ENCODE measurements at places on chromosomes 7 and 10.

GRCh38 chr7:95304990-95305389 lies 19.3 kb downstream of the PON1 start:
- DNase-seq: no peak

GRCh38 chr7:139915864-139916716 lies 87.0 kb downstream of the TBXAS1 start:
- DNase-seq: no peak

GRCh38 chr7:96303686-96304443 lies 18.0 kb downstream of the SLC25A13 start:
- no peak for DNase-seq

DNA sequence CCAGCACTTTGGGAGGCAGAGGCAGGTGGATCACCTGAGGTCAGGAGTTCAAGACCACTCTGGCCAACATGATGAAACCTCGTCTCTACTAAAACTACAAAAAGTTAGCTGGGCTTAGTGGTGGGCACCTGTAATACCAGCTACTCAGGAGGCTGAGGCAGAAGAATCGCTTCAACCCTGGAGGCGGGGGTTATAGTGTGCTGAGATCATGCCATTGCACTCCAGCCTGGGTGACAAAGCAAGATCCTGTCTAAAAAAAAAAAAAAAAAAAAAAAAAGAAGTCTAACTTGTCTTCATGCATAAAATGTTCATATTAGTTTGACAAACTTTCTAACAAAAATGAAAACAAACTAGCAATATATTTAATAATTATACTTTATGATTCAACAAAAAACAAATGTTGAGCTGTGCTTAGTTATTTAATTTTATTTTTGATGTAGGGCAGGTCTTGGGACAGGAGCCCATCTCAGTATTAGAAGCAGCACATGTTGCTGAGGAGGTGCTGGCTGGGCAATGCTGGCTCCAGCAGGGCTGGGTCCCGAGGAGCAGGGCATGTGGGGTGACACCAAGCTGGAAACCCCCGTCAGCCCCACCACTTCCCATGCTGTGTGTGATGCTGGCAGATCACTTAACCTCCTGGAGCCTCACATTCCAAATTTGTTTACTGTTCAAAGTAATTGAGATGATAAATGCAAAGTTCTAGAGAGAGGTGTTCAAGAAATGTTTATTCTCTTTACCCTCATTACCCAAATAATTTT lies 335.3 kb upstream of the KLF6 start:
- no peak for DNase-seq

GRCh38 chr7:54839575-54840213 lies 80.7 kb upstream of the SEC61G start:
- DNase-seq: no peak

DNA sequence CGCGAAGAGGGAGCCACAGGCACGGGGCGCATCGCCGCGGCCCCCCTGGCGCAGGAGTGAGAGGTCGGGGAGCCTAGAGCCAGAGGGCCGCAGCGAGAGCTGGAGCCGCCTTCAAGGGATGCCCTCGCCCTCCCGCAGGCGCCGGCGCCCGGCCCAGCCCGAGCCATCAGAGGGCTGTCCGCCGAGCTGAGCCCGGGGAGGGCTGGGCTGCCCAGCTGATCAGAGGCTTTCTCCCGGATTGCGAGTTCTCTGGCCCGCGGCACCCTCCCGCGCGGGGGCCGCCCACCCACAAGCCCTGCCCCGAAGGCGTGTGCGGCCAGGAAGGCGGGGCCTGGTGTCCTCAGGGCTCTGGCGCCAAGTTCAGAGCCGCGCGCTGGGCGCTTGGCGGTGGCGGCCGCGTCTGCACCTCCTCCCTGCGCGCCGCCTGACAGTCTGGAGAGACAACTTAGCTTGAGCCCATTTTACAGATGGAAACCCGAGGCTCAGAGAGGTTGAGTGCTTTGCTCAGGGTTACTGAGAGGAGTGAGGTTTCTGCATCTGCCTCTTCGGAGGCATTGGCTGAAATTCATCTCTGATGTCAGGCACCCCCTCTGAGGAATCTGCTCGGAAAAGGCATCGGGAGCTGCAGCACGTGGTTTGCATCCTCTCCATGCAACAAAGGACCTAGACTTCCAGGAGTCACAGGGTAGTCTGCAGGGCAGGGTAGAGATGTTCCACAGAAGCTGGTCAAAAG lies 3.8 kb upstream of the ANTXRL start:
- no peak for DNase-seq

Measured in NCI-H345 (cell line).